T-helper 17 cell (primary cell): ENCODE measurements at places on chromosomes 11 and 22. TPM values are rescaled to one million over a fixed set of nuclear protein-coding genes. Genes with fewer than 3 reads are reported as not detected.

DNA sequence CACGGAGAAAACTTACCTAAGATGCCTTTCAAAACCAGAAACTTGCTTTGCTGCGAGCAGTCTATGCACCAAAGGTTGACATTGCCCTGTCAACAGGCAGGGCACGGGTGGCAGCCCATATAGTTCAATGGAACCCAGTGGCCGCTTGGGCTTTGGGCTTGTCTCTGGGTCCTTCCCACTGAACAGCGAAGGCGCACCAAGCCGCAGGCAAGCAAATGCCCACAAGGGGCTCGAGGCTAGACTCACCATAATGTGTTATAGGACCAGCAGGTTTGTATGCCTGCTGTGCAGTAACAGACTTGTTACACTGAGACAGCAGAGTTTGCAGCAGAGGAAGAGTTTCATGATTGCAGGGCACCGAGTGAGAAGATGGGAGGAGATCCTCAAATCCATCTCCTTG lies 20.3 kb downstream of the CLDN5 start:
- no peak for DNase-seq

DNA sequence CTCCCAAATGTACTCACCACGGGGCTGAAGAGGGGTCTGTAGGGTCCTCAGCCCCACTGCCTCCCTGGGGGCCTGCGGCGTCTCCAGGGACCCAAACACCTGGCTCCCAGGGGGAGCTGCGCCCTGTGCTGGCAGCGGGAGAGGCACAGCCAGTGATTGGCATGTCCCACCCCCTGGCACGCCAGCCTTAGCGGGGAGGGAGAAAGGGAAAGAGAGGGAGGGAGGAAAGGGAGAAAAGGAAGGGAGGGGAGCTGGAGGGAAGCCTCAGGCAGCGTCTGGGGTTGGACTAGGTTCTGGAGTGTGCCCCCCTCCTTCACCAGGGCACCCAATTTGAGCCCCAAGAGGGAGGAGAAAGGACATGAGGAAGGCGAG lies at the start of gene CHRM1:
Gene CHRM1 (minus strand): TSS at position 163 of the 372 bp plus-strand sequence. CDS start 10,263 bp downstream, outside the sequence.
- no peak for DNase-seq

- DNase-seq, result no peak
Observed at GRCh38 chr11:34915136-34916014, 804 bp downstream of the APIP start.

- no peak for DNase-seq
Observed at GRCh38 chr11:128552783-128553661, 34.3 kb downstream of the ETS1 start.

DNA sequence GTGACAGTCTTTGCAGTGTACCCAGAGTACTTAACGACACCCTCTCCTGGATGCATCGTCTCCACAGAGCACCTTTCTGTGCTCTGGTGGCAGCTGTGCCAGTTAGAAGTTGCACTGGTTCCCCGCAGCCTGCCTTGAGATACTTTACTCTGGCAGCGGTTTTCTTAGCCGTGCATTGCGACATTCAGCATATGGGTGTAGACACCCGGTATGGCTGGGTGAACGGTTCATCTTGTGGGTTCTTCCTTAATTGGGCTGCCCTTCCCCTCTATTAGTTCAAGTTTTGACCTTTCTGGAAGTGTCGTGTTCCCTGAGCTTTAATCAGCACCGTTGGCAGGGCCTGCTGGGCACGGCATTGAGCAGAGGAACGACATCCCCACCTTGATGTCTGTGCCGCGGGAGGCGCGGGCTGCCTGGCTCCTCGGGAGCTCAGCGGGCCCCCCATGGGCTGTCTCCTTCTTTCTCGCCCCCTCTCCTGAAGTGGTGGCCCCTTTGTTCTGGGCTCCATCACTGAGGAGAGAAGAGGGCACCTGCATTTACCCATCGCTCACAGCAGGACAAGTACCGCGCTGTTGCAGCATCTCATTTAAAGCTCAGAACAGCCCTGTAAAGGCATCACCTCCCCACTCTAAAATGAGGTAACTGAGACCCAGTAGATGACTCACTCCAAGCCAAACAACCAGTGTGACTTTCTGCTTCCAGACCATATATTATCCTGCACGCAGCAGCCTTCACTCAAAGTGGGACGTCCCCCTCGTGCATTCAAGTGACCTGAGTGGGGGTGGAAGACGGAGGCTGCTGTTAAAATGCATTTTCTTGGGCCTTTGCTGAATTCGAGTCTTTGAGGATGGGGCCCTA lies 13.3 kb downstream of the FAM83F start:
- no peak for DNase-seq

- no peak for DNase-seq
Observed at GRCh38 chr22:49079743-49080500, 747.8 kb downstream of the BRD1 start.

GRCh38 chr11:133019545-133020371 lies 512.5 kb downstream of the OPCML start:
- no peak for DNase-seq

DNA sequence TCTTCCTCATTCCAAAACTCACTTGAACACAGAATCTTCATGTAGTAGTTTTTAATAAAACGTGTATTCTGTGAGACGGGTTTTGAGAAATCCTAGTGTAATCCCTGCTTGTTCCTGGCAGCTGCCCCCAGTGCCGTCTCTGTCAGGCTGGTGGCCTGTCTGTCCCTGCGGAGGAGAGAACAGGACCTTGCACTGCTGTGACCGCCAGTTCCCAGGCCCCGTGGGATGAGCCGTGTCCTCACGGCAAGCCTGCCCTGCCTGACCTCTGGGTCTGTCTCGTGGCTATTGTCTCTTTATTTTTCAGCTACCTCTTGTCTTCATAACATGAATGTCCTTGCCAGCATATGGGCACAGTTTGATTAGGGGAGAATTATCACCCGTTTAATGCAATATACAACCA lies 535.5 kb upstream of the B3GAT1 start:
- DNase-seq, result no peak

Gene CCDC116
- total RNA-seq, result not detected

Gene OR52I2
- total RNA-seq, result not detected

Gene SMC1B
- total RNA-seq, result not detected

Gene NLRP14
- total RNA-seq, result not detected
